ENCODE measurements at places on chromosomes 7 and 10. TPM values are rescaled to one million over a fixed set of nuclear protein-coding genes. Genes with fewer than 3 reads are reported as not detected.

The PILRA gene
- 0.40 TPM for total RNA-seq

The DYDC2 gene
- not detected for total RNA-seq

The FAM241B gene
- 4.9 TPM for total RNA-seq

The TRIM50 gene
- total RNA-seq, result 0.47 TPM

The MRLN gene
- not detected for total RNA-seq

- no peak for DNase-seq
These were observed 47.7 kb downstream of the TBXAS1 start for GRCh38 chr7:139876622-139877283.

- DNase-seq, result no peak
These were observed 219.6 kb downstream of the PHF14 start for GRCh38 chr7:11193131-11193867.

- no peak for DNase-seq
These were observed 131.8 kb downstream of the SH2D4B start for GRCh38 chr10:80669485-80669884.

DNA sequence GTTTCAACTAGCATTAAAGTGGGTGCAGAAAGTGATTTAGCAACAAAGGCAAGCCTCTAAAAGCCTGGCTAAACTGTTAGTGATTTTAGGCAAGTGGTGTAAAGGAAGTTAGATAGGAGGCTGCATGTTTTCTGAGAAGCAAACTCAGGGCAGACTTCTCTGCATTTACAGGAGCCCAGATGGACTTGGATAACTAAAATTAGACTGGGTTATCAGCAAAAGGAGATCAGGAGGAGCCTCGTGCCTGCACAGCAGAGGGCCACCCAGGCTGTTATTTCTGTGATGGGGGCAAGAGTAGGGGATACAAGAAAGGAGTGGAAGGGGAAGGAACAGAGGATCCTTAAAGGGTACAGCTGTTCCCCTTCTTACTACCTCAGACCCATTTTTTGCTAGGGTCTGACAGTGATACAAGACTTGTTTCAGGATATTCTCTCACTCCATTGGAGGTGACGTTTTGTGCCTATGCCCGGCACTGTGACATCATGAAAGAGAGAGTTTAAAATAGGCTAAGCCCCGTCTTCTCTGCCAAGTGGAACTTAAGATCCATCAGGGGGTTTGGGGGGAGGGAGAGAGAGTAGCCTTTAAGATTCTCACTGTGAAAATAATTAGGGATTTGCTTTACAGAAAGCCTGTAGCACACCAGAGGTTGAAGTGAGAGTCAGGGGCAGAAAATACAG is 49.6 kb upstream of the PDCD4 start:
- DNase-seq, result no peak

GRCh38 chr7:111223802-111224253 is 132.9 kb downstream of the LRRN3 start:
- DNase-seq, result no peak
